ENCODE measurements at places on chromosomes 16 and 17.
A peak's percentile ranks its signal among the peaks of the same experiment; 100 is the strongest.

GRCh38 chr16:10136916-10137315 lies 45.3 kb downstream of the GRIN2A start:
- no peak for DNase-seq

- no peak for DNase-seq
These were observed 860 bp downstream of the TIGD7 start for GRCh38 chr16:3304370-3304769.

GRCh38 chr17:50668838-50669581 lies 34.3 kb downstream of the ABCC3 start:
- no peak for DNase-seq

DNA sequence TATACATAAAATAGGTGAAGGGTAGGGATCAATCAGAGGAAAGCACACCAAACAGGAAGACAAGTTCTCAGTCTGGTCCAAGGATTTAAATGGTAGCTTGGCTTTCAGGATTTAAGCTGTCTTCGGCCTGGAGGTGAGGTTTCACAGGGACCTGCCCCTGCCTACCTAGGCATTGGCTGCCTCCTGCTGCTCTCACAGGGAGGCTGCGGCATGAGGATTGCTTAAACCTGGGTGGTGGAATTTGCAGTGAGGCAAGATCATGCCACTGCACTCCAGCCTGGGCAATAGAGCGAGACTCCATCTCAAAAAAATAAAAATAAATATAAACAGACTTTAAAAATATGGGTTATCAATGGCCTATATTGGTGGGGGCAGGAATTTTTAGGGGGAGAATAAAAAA lies 114.5 kb downstream of the GAS7 start:
- DNase-seq = no peak

DNA sequence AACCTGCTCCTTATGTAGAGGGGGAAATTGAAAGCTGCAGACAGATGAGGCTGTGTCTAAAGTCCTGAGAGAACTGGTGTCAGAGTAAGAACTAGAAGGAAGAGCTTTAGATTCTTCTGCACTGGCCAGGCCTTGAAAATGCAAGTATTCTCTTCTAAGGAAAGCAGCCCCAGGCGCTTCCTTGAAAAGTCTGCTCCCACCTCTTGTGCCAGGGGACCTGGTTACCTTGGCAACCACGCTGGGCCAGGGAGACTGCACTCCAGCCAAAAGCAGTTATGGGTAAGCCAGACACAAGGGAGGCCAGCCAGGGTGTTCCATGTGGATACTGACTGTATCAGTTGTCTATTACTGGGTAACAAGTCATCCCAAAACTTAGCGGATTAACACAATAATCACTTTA lies 228.6 kb upstream of the SDK2 start:
- DNase-seq = no peak

- DNase-seq = no peak
These were observed 16.2 kb downstream of the SNN start for GRCh38 chr16:11684231-11685025.

DNA sequence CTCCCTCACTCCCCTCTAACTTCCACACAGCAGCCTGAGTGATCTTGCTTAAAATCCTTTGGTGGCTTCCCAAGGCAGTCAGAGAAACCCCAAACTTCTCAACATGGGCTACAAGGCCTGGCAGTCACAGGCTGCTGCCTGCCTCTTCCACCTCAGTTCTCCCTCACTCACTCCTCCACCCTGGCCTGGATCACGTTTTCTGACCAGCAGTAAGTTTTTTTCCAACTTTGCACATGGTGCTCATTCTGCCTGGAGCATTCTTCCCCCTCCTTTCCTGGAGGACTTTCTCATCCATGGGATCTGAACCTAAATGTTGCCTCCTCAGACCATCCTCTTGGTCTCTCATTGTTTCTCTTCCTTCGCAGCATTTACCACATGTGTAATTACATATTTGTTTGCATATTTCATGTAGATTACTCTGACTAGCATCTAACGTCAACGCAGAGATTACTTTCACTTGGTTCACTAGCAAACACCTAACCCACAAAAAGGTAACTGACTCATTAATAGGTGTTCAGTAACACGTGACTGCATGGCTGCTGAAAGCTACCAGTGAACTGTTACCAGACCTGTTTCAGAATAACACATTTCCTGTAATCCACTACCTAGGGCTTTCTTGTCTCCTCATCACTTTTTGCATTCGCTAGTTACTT lies 17.1 kb downstream of the GNA13 start:
- DNase-seq = no peak

GRCh38 chr17:31453896-31454295 lies 62.4 kb downstream of the RAB11FIP4 start:
- no peak for DNase-seq

DNA sequence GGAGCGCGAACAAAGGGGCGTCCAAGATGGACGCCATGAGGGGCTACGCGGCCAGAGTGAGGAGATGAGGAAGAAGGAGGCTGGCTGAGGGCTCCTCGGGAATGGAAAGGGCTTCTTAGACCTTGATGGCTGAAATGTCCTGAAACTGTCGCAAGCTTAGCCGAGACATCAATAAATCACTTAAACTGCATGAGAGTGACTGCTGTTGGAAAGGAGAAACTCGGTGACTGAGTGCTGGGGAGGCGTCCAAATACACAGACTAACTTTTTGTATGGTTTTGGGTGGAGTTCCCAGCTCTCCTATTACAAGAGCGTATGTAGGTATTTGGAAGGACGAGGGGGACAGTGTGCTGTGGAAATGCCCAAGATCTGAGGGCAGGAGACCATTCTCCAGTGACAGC lies 1.4 kb upstream of the GEMIN4 start:
- DNase-seq = no peak

- peak; percentile 91 for DNase-seq
These were observed 28.1 kb upstream of the LGALS9 start for GRCh38 chr17:27602721-27603420.

- no peak for DNase-seq
These were observed 253.0 kb downstream of the FOXL1 start for GRCh38 chr16:86831366-86831765.

DNA sequence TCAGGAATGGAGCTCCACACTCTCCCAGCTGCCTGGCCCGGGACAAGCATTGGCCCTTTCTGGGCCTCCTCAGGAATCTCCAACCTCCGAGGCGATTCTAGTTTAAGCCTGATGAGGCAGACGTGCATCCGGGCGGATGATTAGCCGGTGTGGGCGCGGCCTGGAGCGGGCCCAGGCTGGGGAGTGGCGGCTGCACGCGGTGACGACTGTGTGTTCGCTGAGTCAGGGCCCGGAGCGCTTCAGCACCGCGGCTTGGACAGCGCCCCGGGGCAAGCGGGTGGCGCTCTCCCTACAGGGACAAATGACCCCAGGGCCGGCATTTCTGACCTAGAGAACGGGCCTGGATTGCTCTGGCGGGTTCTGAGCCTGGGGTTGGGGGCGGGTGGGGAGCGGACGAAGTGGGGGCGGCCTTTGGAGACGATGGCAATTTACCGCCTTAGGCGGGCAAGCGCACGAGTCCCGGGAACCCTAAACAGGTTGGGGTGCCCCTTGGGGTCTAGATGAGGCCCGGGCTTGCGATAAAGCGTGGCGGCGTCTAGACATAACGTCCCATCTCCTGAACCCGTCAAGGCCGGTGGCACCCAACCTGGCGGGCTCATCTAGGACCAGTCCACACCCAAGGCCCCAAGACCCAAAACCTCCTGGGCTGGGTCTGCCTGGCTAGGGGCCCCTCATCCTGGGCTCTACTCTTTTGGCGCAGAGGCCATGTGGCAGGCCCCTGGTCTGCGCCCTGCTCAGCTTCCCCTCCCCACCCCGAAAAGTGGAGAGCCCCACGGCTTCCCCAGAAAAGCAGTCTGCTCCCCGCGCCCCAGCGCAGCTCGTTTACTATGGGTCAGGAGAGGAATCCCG lies 22.3 kb upstream of the ZNHIT3 start:
- peak; percentile 88 for DNase-seq

- no peak for DNase-seq
These were observed 47.4 kb upstream of the LHX1 start for GRCh38 chr17:36889770-36890349.

DNA sequence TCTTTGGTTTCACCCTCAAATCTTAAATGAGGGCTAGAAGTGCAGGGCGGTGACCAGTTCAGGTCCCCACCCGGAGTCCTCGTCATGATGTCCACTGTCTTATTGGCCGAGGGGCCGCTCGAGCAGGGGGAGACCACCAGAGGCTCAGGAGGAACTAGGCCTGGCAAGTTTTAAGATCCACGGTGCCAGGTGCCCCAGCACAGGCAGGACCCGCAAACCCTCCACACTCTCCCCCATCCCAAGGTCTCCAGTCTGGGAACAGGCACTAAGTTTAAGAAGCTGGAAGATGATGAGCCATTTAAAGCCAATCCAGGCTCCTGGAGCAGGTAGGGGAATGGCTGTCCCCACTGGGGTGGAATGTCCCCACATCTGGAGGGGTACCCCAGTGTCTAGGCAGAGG lies 4.1 kb downstream of the DLX3 start:
- DNase-seq = no peak

DNA sequence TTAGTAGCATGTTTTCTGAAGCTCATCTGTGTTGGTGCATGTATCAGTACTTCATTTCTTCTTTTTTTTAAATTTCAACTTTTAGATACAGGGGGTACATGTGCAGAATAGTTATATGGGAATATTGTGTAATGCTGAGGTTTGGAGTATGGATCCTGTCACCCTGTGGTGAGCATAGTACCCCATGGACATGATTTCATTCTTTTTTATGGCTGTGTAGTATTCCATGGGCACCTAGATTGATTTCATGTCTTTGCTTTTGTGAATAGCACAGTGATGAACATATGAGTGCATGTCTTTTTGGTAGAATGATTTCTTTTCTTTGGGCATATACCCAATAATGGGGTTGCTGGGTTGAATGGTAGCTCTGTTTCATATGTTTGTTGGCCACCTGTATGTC lies 55.0 kb upstream of the NOL11 start:
- no peak for DNase-seq

GRCh38 chr17:35235289-35235688 lies 7.6 kb upstream of the SLFN5 start:
- DNase-seq = no peak

- DNase-seq = peak; percentile 96
These were observed 42.1 kb downstream of the TBC1D16 start for GRCh38 chr17:79993390-79994227.

DNA sequence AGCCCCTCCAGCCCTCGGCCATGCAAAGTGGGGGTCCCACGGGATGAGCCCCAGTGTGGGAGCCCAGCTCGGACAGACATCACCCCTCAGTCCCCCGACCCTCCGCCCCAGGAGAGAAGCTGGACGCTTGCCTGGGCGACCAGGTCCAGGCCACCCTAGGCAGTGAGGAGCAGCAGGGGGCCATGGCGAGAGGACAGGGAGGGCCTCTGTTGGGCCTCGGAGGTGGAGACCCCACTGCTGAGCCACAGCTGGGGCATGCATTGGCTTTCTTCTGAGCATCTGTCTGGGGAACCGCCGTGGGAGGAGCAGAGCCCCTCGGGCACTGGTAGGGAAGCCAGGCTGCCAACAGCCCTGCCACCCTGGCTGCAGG lies 13.0 kb downstream of the ACTG1 start:
- DNase-seq = no peak

DNA sequence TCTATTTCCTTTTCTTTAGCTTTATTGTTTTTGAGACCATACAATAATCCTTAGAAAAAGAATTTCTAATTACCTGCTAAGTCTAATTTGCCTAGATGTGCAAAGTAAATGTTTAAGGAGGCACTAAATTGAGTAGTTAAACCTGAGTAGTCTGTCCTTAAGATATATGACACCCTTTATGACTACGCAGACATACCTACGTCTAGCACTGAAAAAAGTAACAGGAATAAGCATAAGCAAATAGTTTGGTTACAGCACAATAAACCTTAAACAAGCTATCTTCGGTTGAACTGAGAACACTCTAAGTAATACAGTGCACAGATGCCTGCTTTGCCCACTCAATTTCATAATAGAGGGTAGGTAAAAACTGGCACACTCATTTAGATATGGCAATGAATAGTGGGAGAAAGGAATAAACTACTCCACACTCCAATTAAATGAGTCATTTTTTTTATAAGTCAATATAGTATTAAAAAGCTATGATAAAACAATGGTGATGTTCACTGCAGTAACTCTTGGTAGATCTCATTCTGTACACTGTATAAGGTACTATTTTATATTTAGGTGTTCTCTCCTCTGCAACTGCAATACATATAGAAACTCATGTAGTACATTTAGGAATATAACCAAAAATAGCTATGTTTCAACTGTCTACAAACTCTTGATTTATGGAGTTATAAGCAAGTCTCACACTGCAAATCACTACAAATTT lies 19.7 kb upstream of the INTS2 start:
- DNase-seq = no peak

GRCh38 chr16:84883301-84883700 lies 63.5 kb downstream of the CRISPLD2 start:
- no peak for DNase-seq

- DNase-seq = no peak
These were observed 419.4 kb downstream of the PMP22 start for GRCh38 chr17:14845591-14846281.

DNA sequence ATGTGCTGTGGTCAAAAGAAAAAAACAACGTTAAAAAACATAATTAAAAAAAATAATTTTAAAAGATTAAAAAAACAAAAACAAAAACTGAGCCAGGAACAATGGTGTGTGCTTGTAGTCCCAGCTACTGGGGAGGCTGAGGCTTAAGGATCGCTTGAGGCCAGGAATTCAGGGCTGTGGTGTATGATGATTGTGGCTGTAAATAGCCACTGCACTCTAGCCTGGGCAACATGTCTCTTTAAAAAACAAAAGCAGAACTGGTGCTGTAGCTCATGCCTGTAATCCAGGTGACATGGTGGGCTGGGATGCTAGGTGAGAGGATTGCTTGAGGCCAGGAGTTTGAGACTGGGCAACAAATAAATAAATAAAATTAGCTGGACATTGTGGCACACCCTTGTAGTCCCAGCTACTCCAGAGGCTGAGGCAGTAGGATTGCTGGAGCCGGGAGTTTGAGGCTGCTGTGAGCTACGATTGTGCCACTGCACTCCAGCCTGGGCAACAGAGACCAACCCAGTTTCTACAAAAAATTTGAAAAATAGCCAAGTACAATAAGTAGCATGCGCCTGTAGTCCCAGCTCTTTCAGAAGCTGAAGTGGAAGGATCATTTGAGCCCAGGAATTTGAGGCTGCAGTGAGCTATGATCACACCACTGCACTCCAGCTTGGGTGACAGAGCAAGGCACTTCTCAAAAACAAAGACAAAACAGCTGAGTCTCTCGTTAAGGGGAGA lies 43.6 kb downstream of the NFATC3 start:
- DNase-seq = no peak

DNA sequence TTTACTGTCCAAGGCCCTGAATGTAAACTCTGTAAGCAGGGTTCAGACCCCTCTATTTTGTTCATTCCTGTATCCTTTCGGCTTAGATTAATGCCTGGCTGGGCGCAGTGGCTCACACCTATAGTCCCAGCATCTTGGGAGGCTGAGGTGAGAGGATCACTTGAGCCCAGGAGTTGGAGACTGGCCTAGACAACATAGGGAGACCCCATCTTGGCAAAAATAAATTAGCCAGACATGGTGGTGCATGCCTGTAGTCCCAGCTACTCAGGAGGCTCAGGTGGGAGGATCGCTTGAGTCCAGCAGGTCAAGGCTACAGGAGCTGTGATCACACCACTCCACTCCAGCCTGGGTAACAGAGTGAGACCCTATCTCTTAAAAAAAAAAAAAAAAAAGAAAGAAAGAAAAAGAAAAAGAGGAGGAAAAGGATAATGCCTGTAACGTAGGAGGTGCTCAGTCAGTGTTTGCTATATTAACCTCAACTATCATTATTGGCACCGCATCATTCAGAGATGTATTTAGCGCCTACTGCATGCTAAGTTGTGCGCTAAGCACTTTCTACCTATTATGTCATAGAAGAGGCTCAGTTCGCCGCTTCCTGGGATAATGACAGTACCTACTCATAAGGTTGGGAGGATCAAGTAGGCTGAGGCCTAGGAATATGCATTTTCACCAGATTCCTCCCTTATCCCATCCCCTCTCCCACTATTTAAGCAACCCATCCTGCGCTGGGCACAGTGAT lies 5.0 kb downstream of the SOCS1 start:
- DNase-seq = no peak
